ENCODE measurements at places on chromosomes 13 and 19.

DNA sequence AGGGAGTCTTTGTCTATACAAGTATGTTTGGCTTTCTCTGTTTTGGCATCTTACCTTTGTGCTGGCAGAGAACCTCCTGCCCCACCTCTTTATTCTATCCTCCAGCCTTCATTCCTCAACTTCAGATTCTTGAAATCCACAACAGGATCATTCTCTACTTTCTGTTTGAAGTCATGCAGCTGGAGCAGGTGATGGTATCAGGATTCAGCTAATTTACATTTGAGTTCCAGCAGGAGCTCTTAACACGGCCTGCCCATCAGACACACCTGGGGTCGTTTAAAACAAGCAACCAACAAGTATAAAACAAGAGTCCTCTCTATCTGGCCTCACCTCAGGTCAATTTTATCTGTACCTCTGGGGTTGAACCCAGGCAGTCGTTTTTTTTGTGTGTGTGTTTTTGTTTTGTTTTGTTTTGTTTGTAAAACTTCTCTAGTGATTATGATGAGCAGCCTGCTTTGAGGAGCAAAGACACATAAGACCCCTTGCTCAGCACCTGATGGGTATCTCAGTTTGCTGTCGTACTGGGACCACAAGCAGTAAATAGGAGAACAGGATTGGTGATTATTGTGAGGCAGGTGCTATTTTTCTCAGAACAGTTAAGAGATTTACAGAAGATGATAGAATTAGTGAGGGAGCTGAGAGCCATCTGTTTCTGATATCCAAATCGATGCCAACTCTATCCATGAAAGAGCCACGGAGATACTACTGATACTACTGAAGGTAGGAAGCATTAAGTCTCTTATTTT, 78.4 kb downstream of the GPC6 start:
- no peak for DNase-seq

- no peak for DNase-seq
Measured at GRCh38 chr13:111528513-111528912, 208.1 kb downstream of the TEX29 start.

- DNase-seq, result no peak
Measured at GRCh38 chr19:31329819-31330218, 19.4 kb downstream of the TSHZ3 start.

DNA sequence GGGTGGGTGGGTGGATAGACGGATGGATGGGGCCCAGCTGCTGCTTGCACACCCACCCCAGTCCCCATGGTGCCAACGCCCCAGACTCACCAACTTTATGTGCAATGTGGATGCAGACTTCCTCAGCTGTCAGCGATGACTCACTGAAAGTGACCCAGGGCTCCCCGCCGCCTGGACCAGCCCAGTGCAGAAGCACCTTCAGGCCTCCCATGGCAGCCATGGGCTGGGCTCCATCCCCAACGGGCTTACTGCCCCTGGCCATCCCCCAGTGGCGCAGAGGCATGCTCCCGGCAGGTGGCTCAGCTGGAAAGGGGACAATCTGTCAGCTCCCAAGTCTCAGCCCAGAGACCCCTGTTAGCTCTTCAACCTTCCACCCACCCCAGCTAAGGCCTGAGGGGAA, 2.2 kb downstream of the TYK2 start:
- no peak for DNase-seq
